ENCODE measurements at places on chromosomes 12 and 14.

DNA sequence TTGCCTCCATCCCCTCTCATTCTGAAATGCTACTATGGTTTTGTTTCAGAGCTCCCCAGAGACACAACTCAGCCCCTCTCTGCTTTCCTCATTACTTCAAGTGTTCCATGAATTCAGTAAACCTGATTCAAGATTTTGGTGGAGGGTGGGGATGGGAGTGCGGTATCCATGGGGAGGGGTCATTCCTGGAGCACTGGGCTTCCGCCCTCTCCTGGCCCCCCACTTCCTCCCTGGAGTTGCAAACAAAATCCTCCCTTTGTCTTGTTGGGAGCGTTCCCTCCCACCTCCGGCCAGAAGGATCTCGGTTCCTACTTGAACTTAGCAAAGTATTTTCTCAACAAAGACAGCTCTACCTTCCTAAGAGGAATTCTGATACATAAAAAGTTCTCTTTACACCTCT lies 71.8 kb upstream of the LTA4H start:
- DNase-seq, result no peak

GRCh38 chr12:121304306-121304705 lies 7.8 kb upstream of the CAMKK2 start:
- DNase-seq, result no peak

DNA sequence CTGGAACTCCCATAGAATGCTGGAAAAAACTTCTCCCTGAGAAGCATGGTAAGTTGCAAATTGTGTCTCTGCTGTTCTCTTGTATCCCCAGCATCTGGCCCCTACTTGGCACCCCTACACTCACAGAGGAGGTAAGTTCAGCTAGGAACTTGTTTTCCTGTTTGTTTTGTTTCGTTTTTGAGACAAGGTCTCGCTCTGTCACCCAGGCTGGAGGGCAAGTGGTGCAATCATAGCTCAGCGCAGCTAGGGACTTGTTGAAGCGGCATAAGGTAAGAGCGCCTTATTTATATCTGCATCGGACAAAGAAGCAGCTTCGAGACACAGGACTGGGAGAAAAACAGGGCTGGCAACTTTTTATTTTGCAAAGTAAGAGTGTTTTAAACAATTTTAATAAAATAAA lies 18.5 kb upstream of the ANO2 start:
- DNase-seq, result no peak

- DNase-seq, result no peak
Observed at GRCh38 chr12:91406920-91407341, 224.3 kb upstream of the DCN start.

All from hypothalamus (tissue), 51 donors.